ENCODE measurements at places on chromosomes 6 and 20. TPM values are rescaled to one million over a fixed set of nuclear protein-coding genes. Genes with fewer than 3 reads are reported as not detected.

DNA sequence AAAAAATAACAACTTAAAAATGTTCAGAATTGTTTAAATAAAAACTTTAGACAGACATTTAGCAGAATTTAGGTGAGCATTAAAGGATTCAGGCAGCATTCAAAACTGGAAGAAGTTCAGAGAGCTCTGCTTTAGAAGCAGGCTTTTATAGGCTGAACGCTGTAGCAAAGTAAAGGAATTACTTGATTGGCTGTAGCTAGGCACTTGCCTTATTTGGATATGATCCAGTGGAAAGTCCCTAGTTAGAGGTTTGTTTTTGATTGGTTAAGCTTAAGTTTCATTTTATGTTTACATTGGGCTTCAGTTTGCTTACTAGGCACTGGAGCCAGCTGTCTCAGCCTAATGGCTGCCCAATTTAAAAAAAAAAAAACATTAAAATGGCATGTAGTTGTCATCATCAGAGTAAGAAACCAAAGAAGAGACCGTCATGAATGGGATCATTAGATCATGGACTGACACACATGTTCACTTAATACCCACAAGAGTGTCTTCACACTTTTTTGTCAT lies 65.1 kb downstream of the CBFA2T2 start:
- no peak overlapping the region for H3K27ac ChIP-seq
- H3K27me3 ChIP-seq, result no peaks in the 10 kb centered on the region
- no peak overlapping the region for H3K4me3 ChIP-seq
- H3K36me3 ChIP-seq, result no peaks in the 10 kb centered on the region
- DNase-seq, result no peak

Gene HLA-DQA1
- 46.2 TPM for total RNA-seq

DNA sequence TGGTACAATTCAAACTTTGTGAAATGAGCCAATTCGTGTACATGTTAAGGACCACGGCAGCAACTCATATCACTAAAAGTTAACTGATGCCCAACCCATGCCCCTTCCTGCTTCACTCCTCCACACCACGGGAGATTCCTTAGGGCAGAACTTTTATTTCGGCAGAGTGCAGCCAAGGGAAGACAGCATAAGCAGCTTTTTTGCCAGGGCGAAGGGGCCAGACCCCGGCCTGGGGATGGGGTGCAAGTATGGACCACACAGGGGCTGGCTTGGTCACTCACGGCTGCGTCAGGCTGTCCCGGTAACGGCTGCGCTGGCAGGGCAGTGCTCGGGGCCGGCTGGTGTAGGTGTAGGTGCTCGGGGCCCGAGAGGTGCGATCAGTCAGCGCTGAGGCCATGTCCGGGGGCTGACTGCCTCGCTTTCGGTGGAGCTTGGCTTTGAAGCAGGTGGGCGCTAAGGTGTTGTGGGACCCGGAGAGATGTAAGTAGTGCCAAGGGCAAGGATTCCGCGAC lies 792 bp downstream of the RSPH3 start:
- H3K36me3 ChIP-seq, result no peaks in the 10 kb centered on the region
- H3K27ac ChIP-seq, result no peak overlapping the region
- peak overlapping the region; percentile 71 for H3K4me3 ChIP-seq
- DNase-seq, result no peak
- H3K4me1 ChIP-seq, result no peaks in the 10 kb centered on the region

Gene OR2B6
- total RNA-seq, result not detected

DNA sequence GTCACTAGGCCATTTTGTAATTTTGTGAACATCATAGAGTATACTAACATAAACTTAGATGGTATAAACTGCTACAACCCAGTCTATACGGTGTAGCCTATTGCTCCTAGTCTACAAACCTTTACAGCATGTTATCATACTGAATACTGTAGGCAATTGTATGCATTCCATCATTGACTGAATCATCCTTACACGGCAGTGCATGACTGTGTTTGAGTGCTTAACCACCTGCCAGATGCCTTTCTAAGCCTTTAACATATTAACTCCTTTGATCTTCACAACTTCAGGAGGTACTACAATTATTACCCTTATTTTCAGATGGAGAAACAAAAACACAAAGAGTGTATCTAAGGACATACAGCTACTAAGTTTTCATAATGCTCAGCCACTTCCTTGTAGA lies 14.0 kb downstream of the DPPA5 start:
- DNase-seq, result no peak
- H3K27ac ChIP-seq, result no peak overlapping the region
- H3K4me3 ChIP-seq, result no peak overlapping the region
- H3K4me1 ChIP-seq, result no peaks in the 10 kb centered on the region
- no peaks in the 10 kb centered on the region for H3K27me3 ChIP-seq
- no peaks in the 10 kb centered on the region for H3K36me3 ChIP-seq

GRCh38 chr6:84804720-84805119 lies 40.3 kb upstream of the TBX18 start:
- H3K36me3 ChIP-seq, result no peaks in the 10 kb centered on the region
- no peak overlapping the region for H3K4me3 ChIP-seq
- no peak overlapping the region for H3K27ac ChIP-seq
- H3K4me1 ChIP-seq, result no peaks in the 10 kb centered on the region

GRCh38 chr6:139060332-139060731 lies 31.8 kb downstream of the ABRACL start:
- H3K4me1 ChIP-seq, result no peaks in the 10 kb centered on the region
- no peaks in the 10 kb centered on the region for H3K27me3 ChIP-seq
- no peak for DNase-seq
- H3K36me3 ChIP-seq, result no peaks in the 10 kb centered on the region
- H3K27ac ChIP-seq, result no peak overlapping the region

- no peaks in the 10 kb centered on the region for H3K27me3 ChIP-seq
- H3K27ac ChIP-seq, result no peak overlapping the region
- peaks cover 4% of the 10 kb centered on the region for H3K4me1 ChIP-seq
- no peak overlapping the region for H3K4me3 ChIP-seq
- no peaks in the 10 kb centered on the region for H3K36me3 ChIP-seq
- DNase-seq, result no peak
These were observed 35.0 kb upstream of the TENT5A start for GRCh38 chr6:81787313-81788068.

GRCh38 chr20:8305449-8305978 lies 173.4 kb downstream of the PLCB1 start:
- no peak overlapping the region for H3K27ac ChIP-seq
- H3K36me3 ChIP-seq, result no peaks in the 10 kb centered on the region
- no peaks in the 10 kb centered on the region for H3K4me1 ChIP-seq
- DNase-seq, result peak; percentile 67
- no peaks in the 10 kb centered on the region for H3K27me3 ChIP-seq

DNA sequence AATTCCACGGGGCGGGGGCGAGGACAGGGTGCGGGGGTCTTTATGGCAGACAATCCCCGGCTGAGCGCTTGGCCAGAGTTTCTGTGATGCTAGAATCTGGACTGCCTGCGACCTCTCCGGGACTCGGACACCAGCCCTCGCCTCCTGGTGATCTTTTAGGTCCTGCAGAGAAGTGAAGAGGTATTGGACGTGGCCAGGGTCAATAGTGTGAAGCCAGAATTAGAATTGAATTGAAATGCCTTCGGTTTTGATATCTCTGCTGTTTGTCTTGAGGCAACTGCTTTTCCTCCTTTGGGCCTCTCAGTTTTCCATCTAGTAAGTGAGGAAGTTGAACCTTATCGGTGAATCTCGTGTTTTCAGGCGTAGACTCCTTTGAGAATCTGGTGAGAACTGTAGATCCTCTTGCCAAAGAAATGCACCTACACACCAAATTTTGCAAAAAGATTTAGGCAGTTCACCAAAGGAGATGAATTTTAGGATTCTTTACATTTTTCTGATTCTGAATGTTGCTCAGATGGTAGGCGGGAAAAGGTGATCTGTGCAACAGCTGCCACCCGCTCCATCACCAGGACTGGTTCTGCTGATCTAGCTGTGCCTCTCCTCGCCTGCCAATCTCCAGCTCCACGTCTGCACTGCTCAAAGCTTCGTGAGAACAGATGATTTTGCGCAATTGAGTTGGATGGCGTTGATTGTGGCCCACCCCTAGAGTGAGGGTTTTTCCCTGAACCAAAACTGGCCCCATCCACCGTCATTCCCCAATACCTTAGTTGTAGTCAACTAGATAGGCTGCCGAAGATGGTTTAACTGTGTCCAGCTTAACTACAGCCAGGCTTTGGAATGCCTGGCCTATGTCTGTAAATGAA lies 837 bp upstream of the OSER1 start:
- H3K4me3 ChIP-seq, result peak overlapping the region; percentile 79
- no peak for DNase-seq
- H3K36me3 ChIP-seq, result no peaks in the 10 kb centered on the region
- no peaks in the 10 kb centered on the region for H3K27me3 ChIP-seq
- H3K4me1 ChIP-seq, result no peaks in the 10 kb centered on the region

Measured in aorta (tissue), 5 donors.